ENCODE measurements at places on chromosomes 6 and 20.

DNA sequence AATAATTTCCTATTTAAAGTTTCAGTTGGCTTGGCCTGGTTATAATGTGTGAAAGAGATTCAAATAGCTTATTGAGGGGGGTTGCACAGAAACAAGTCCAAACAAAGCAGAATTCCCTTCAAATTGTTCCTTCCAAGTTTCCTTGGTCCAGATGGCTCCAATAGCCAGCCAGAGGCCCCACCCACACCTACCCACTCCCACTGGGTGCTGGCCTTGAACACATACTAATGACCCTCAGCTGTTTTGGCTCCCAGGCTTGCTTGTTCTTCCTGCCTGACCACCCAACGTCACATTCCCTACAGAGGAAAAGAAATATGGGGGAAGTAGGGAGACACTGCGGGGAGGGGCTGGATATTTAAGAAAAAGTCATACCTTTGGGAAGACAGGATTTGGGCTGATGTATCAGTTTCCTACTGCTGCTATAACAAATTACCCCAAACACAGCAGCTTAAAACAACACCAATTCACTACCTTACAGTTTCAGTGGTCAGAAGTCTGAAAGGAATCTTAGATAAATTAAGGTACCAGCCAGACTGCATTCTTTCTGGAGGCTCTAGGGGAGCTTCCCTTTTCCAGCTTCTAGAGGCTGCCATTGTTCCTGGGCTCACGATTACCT, 95.7 kb downstream of the COL21A1 start:
- DNase-seq = no peak

DNA sequence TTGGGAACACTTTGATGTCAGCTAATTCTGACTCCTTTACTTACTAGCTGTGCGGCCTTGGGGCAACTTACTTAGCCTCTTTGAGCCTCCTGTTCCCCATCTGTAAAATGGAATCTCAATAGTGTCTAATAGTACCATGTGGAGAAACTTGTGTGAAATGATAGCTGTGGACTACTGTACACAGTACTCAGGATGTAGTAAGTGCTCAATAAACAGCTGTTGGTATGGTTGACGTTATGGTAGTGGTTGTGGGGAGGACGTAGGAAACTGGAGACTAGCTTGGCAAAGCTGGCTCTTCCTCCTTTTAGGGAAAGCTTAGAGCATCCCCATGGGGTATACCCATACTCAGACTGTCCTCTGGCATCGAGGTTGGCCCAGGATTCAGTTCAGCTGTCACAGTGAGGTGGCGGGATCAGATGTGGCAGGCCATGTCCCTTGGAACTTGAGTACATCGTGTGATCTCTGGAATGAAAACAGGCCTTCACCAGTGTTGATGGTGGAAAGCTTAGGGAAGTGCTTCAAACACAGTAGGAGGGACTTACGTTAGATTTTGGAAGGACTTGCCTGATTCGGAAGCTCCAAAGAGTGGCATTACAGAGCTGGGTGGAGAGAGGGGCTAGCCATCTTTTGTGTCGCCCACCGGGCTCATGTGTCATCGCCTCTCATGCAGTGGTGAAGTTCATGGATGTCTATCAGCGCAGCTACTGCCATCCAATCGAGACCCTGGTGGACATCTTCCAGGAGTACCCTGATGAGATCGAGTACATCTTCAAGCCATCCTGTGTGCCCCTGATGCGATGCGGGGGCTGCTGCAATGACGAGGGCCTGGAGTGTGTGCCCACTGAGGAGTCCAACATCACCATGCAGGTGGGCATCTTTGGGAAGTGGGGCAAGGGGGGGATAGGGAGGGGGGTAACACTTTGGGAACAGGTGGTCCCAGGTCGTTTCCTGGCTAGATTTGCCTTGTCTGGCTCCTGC, 7.1 kb downstream of the VEGFA start:
- no peak for DNase-seq

DNA sequence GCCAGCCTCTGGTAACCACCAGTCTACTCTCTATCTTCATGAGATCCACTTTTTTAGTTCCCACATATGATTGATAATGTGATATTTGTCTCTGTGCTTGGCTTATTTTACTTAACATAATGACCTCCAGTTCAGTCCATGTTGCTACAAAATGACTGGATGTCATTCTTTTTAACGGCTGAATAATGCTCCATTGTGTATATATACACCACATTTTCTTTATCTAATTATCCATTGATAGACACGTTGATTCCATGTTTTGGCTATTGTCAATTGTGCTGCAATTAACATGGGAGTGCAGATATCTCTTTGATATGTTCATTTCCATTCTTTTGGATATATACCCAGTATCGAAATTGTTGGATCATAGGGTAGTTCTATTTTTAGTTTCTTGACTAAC, 89.3 kb downstream of the ATRN start:
- DNase-seq = no peak

DNA sequence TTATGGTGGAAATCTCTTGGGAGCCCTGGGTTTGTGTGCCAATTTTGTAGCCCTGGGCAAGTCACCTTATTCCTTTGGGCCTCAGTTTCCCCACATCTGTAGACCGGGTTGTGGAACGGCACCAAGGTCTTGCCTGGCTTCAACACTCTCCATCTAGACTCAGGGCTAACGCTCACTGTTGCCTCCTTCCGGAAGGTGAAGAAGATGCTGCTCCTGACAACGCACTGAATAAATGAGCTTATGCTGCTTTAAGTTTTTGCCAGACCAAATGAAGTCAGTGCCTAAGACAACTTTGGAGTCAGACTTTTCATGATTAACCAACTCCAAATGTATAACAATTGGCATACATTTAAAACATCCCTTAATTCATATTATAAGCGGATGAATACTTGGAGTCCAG, 53.1 kb downstream of the PSMG4 start:
- no peak for DNase-seq

Measured in germinal center (tissue), 1 donor.